Activated naive CD4-positive, alpha-beta T cell treated with anti-CD3 and anti-CD28 coated beads for 36 hours (primary cell): ENCODE measurements at places on chromosomes 5 and 9. TPM values are rescaled to one million over a fixed set of nuclear protein-coding genes. Genes with fewer than 3 reads are reported as not detected.
A peak's percentile ranks its signal among the peaks of the same experiment; 100 is the strongest.

Gene BAAT
- not detected for total RNA-seq

DNA sequence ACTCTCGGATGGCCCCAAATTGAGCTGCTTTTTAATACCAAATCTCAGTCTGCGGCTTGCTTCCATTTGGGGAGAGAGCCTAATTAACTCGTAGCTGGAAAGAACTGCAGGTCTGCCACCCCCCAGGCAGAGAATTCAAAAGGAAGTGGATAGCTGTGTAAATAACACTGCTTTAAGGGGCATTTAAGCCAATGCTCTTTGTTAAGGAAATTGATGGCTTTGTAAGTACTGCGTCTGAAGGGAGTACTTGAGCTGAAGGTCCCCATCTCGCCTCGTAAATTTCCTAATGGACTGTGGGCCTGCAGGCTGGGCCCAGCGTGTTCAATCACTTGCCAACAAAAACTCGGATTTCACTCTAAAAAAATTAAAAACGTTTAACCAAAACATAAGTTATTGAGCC is 132.7 kb downstream of the PAPPA start:
- H3K27ac ChIP-seq, result no peak overlapping the region
- no peaks in the 10 kb centered on the region for H3K36me3 ChIP-seq
- no peak for DNase-seq
- no peak overlapping the region for H3K4me3 ChIP-seq

DNA sequence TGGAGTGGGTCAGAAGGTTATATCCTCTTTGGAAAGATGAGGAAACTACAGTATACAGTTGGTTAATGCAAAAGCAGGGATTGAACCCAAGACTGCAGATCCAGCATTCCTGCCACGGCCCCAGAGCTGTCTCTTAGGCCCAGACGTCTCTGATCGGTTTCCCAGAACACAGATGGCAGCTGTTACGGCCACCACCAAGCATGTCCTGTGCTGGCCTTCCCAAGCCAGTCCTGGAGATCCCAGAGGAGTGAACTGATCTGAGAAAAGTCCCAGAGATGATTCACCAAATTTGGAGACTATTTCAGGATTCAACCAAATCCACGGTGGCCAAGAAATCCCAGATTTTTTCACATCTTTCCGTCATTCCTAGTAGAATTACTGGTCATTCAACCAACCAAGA is 20.1 kb downstream of the TNIP1 start:
- no peaks in the 10 kb centered on the region for H3K27me3 ChIP-seq
- H3K4me3 ChIP-seq, result no peak overlapping the region
- no peak for DNase-seq
- H3K27ac ChIP-seq, result peak overlapping the region; percentile 93

- no peak for DNase-seq
- H3K4me3 ChIP-seq, result no peak overlapping the region
- no peaks in the 10 kb centered on the region for H3K27me3 ChIP-seq
- peaks cover 15% of the 10 kb centered on the region for H3K4me1 ChIP-seq
- H3K36me3 ChIP-seq, result peaks cover 2% of the 10 kb centered on the region
These were observed 29.5 kb downstream of the SLC46A2 start for GRCh38 chr9:112861155-112861554.
